Activated CD4-positive, CD25-positive, alpha-beta regulatory T cell treated with anti-CD3 and anti-CD28 coated beads, Interleukin-2, amount 50 U/mL, for 24 hours (primary cell): ENCODE measurements at places on chromosomes 6 and 20.

- no peak for ATAC-seq
Observed at GRCh38 chr6:158487495-158487894, 72.4 kb upstream of the TMEM181 start.

GRCh38 chr6:163861627-163862026 is 447.1 kb downstream of the QKI start:
- ATAC-seq, result no peak

DNA sequence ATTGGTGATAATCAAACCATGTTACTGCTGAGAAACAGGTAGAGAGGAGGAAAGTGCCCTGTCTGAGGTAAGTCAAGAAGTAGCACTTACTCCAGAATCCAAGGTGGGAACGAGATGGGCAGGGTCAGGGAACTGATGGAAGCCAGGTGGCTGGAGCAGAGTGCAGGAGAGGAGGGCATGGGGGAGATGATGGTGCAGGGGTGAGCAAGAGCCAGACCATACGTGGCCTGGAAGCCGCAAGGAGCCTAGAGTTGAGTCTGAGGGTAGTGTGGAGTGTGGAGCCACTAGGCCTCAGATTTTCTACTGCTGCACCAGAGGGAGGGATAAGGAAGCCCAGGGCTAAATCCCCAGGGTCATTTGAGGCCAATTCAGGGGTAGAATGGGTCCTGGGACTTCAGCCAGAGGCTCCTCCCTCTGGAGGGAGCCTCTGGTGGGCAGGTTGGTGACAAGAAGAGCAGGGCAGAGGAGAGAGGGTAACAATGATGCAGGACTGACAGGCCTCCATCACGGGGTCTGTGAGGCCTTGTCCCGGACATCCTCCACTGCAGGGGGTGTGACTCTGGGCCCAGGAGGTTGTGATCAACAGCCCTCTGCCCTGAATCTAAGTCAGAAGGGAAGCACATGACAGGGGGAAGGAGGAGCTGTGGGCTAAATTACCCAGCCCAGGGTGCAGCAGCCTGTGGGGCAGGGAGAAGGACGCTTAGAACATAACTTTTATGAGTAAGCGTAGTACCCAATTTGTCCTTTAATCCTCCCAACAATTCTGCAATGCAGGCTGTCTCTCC is 28.7 kb downstream of the COX4I2 start:
- no peak for ATAC-seq

- ATAC-seq, result no peak
Observed at GRCh38 chr6:11246722-11247121, 14.3 kb upstream of the NEDD9 start.

DNA sequence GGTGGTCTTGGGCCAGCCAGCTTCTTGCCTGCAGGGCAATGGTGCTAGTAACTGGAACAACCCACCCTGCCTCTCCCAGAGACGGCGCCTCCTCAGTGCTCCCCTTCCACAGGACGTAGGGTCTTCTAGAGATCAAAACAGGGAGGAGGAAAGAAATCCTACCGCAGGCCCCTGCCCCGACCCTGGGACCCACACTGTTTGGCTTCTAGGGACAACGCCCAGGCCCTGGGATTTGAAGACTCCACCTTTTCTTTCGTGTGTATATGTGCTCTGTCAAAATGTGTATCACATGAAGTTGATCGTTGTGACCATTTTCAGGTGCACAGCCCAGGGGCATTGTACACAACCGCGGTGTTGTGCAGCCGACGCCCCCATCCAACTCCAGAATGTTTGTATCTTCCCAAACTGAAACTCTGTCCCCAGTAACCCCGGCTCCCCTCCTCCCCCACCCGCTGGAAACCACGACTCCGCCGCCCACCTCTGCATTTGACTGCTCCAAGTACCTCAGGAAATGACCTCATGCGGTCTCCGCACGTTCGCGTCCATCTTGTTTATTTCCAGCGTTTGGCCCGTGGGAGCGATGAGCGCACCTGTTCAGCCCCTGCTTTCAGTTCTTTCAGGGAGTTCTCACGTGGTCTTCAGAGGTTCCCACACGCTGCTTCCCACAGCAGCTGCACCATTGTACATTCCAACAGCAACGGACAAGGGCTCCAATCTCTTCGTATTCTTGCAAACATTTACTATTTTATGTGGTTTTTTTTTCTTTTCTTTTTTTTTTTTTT is 3.4 kb upstream of the BHLHE23 start:
- peak; percentile 66 for ATAC-seq

DNA sequence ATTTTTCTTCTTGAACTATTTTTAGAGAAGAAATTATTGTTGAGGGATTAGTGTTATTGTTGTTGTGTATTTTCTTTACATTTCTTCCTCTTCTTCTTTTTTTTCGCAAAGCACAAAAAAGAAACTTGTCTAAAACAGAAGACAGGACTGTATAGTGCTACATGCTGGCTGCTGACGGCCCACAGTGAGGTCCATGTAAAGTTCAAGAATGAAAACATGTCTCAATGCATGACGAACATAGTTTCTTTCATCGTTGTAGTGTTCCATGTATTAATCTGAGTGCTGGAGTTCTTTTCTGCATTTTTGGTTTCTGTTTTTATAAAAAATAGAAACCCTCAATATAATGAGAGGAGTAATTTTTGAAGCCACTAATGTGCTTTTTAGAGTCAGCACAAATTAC is 462.9 kb upstream of the MARCKS start:
- ATAC-seq, result no peak

DNA sequence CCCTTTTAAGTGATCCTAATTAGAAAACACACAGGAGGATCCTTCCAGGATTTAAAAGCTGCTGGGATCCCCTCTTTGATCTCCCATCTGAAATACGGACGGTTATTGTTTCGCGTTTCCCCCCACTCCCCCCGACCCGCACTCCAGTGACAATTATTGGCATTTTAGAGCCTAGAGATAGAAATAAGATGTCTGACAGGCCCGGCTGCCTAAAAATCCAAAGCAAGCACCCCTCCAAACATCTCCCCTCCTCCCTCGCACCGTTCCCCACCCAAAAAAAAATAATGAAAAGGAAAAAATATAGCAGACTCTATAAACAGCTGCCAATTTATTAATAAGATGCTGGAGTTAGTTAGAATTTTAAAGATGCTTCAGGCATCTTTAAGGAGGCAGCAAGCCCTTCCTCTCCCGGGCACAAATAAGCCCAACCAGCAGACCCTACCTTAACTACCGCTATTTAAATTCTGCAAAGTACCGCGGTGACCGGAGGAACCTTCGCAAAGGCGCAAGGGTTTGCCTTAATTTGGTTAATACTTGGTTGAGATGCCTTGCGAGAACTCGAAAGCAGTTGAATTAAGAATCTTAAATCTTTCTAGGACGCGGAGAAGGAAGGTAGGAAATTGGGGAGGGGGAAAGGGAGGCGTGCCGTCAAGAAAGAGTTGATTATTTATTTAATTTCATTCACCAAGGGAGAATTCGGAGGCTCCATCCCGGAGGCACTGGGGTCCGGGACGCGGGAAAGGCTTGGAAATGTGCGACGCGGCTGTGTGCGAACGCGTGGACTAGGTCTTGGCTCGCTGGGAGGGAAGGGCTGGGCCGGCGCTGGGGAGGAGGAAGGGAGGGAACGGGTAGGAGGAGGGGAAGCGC is 1.5 kb upstream of the ISM1 start:
- ATAC-seq, result no peak

DNA sequence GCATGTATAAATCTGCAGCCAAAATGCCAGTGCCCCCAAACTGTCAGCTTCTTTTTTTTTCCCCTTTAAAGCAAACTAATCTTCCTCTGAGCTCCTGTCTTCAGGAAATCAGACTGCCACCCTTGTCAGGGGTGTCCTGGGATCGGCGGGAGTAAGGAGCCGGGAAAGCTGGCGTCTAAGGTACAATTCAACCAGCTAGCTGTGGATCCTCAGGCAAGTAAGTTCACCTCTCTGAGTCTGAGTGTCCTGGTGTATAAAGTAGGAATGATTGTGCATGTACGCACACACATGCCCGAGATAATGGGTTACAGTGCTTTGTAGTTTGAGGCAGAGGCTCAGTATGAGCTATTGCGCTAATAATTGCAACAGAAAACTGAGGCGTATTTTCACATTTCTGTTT is 98.3 kb downstream of the ANKRD60 start:
- no peak for ATAC-seq
